ENCODE measurements at places on chromosomes 4 and X. TPM values are rescaled to one million over a fixed set of nuclear protein-coding genes. Genes with fewer than 3 reads are reported as not detected.

The KLB gene
- 0.16 TPM for total RNA-seq

The PHEX gene
- total RNA-seq: 0.10 TPM

The SRPX2 gene
- not detected for total RNA-seq

The TEX11 gene
- total RNA-seq: not detected

The SATL1 gene
- 0.10 TPM for total RNA-seq

The MAGEB17 gene
- total RNA-seq: not detected

The TSPAN5 gene
- 6.8 TPM for total RNA-seq

The TCP11X2 gene
- total RNA-seq: not detected

The PRKG2 gene
- total RNA-seq: 1.2 TPM

The F11 gene
- total RNA-seq: not detected

The H2AZ1 gene
- total RNA-seq: 87.7 TPM

The TLR2 gene
- 6.3 TPM for total RNA-seq

The NFXL1 gene
- total RNA-seq: 6.5 TPM

The ARAP2 gene
- total RNA-seq: 199 TPM

The ANOS1 gene
- not detected for total RNA-seq

The CLTRN gene
- total RNA-seq: 0.28 TPM

The TSPAN7 gene
- not detected for total RNA-seq

The CT47B1 gene
- total RNA-seq: not detected

- DNase-seq: no peak
Observed at GRCh38 chr4:56656346-56656643, 24.8 kb downstream of the HOPX start.

GRCh38 chrX:132044953-132045352, 21.9 kb downstream of the STK26 start:
- no peak for DNase-seq

- no peak for DNase-seq
Observed at GRCh38 chr4:42719257-42719656, 62.4 kb upstream of the ATP8A1 start.

DNA sequence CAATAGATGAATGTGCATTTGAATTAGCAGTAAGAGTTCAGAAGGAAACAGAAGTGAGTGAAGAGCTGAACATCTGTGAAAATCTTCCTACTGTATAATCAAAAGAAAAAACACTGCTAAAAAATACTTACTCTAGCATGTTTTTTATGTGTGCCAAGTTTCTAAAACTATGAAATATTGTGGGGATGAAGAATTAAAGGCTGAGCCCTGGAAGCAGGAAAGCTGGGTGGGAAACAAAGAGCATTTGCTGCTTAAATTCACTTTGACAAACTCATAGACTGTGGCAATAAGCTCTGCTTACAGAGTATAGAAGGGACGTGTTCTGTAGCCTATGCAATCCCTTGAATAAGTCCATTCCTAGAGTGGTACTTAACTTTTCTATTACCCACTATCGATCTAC, 261.7 kb downstream of the ANKRD50 start:
- DNase-seq: no peak

DNA sequence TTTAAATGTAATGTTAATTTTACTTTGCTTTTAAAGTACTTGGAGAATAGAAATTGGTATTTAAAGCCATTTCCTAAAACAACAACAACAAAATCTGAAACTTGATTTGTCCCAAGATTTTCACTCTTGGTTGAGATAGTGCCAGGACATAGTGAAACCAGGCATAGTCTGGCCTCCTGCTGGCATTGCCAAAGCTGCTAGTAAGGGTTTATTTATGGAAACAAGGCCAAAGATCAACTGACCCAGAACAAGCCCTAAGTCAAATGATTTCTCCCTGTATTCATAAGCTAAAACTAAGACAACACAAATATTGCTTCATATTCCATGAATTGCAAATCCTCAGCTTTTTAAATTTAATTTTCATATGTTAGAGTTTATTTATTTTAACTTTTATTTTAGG, 227.5 kb upstream of the FGF13 start:
- no peak for DNase-seq

DNA sequence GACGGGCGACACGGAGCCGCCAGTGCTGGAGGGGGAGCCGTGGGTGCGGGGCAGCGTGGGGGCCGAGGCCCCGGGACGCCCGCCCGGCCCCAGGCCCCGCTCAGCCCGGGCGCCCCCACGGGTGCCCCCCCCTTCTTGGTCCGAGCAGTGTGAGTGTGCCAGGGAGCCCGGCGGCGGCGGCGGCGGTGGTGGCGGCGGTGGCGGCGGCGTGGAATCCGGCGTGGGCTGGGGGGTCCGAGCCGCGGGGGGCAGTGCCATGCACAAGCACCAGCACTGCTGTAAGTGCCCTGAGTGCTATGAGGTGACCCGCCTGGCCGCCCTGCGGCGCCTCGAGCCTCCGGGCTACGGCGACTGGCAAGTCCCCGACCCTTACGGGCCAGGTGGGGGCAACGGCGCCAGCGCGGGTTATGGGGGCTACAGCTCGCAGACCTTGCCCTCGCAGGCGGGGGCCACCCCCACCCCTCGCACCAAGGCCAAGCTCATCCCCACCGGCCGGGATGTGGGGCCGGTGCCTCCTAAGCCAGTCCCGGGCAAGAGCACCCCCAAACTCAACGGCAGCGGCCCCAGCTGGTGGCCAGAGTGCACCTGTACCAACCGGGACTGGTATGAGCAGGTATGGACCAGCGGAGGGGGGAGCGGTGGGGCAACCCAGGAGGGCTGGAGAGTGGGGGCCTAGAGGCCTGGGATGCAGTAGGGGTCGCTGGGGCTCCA, 466 bp downstream of the DLG3 start:
- peak; percentile 17 for DNase-seq

- no peak for DNase-seq
Observed at GRCh38 chr4:2299794-2300193, 37.9 kb upstream of the MXD4 start.

DNA sequence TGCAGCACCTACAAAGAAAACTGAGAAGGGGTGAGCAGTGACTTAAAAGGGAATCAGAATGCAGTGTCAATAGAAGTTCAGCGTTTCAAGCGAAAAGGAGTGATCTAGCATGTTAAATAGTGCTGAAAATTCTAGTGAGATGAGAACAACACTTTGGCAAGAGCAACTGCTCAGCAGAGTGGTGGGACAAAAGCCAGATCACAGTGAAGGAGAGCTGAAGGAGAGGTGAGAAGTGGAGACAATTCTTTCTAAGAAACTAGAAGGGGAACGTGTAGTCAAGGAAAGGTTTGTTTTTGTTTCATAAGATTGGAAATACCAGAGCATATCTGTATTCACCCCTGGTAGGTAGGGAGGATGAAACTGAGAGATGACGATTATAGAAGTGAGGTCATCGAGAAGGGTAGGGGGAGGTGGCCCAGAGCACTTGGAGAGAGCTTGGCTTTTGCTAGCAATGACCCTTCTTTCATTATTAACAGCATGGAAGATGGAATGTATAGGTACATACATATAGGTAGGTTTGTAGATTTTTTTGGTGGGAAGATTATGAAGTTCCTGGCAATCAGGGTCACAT, 33.7 kb downstream of the SRPX2 start:
- no peak for DNase-seq

DNA sequence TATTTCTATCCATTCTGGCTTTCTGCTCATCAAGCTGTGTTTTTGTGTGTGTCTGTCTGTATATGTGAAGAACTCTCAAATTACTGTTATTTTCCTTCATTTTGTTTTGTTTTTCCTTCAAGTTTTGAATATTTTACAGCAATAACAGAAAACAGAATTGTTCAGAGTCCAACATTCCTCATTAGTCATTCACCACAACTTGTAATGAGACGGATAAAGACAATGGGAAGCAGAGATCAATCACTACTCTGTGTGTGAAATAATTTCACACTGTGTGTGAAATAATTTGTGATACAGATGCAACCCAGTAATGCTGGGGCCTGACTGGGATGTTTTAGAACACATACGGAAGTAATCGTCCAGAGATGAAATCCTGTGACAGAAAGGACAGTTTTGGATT, 55.2 kb downstream of the HPGD start:
- no peak for DNase-seq

DNA sequence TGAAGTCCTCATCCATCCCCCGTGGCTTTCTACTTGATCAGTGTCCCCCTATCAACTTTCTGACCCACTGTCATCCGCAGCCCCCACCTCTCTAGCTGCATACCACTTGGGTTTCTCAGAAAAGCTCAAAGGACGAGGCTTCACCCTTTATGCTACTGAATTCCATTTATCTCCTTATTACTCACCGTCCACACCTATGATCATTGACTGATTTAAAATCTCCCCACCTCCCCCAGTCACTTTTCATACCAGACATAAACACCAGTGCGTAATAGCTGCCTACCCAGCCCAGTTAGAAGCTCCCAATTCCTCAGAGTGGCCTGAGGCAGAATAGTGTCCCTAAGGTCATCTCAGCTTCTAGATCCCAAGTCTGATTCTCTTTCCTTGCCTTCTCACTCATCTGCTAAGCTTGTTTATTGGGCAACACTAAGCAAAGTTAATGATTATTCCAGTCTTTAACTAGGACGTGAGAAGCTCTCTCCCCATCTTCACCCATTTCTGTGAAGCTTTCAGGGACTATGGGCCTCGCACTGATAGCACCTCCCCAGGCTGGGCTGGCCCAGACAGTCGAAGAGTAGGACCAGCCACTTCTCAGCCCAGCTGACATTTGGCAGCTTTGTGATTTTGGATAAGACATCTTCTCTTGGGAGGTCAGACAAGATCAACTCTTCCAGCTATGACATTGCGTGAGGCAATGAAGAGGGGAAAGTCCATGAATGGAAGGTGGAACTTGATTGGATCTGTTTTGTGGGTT, 7.2 kb upstream of the DDX60L start:
- no peak for DNase-seq

GRCh38 chr4:60223208-60223923, 976.8 kb upstream of the ADGRL3 start:
- DNase-seq: no peak

DNA sequence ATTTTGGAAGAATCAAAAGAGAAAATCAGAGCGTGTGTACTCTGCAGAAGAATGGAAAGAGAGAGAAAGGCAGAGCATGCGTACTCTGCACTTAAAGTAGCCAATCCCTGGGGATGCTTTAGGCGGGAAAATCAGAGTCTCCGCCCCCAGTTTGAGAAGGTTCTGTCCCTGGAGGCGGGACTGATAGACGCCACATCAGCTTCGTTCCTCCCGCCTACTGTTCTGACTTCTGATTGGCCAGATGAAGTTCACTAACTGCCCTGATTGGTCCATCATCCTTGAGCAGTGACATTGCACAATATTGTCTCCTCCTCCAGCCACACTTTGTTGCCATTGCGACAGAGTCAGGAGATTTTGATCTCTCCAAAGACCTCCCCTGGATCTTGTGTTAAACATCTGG, 23.8 kb downstream of the SSX1 start:
- DNase-seq: no peak

GRCh38 chr4:94892051-94892450, 134.3 kb downstream of the BMPR1B start:
- DNase-seq: no peak

GRCh38 chr4:106316773-106317409, 541 bp downstream of the AIMP1 start:
- DNase-seq: no peak

GRCh38 chr4:90536408-90536807, 409.2 kb downstream of the CCSER1 start:
- no peak for DNase-seq

GRCh38 chrX:129842510-129843208, 1.0 kb downstream of the ZDHHC9 start:
- DNase-seq: peak; percentile 12

DNA sequence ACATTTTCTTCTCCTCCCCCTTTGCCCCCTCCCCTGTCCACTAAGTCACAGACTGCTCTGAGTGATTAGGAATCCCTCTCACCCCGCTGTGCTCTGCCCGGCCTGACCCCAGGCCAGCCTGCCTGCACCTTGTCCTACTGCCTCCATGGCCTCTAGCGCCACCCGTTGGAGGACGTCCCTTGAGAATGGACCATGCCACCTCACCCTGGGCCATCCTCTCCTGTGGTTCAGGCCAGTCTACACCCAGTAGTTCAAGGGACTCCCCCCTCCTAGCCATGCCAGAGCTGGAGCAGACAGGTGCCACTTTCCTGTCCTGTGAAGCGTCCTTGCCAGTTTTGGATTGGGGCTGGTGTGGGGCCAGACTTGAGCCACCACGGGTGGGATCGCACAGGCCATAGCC, 9.7 kb upstream of the IRAK1 start:
- no peak for DNase-seq

- no peak for DNase-seq
Observed at GRCh38 chr4:138039010-138039409, 203.1 kb downstream of the SLC7A11 start.

DNA sequence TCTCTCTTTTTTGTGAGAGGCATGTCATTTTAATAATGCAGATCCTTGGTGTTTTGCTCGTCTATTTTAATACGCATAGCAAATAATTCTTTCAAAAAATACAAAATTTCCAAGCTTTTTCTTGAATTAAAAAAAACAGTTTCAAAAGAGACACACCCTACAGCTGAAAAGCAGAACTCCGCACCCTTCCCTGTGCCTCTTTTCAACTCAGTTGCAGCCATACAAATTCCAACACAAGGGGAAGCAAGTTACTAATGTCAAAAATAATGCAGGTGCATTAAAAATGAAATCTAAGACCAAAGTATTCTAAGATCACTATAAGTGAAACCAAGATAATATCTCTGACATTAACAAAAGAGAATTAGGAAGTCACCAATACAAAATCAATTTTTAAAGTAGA, 66.6 kb downstream of the NR3C2 start:
- peak; percentile 17 for DNase-seq

- no peak for DNase-seq
Observed at GRCh38 chrX:110430293-110431076, 71.8 kb downstream of the RTL9 start.

DNA sequence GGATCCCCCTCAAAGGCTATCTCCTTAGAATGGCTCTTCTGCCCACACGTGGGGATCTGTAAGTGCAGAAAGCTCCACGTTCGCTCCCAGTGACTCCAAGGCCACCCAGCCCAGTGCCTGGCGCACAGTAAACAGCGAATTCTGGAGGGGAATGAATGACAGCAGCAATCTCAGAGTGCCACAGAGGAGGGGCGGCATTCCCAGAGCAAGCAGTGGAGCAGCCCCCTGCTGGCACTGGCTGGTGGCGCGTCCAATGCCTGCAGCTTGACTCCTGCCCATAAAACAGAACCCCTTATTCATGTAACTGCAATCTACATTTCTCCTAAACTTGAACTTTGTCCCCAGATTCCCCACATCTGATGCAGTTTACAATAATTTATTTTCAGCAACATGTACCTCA, 6.9 kb upstream of the HELT start:
- peak; percentile 41 for DNase-seq

DNA sequence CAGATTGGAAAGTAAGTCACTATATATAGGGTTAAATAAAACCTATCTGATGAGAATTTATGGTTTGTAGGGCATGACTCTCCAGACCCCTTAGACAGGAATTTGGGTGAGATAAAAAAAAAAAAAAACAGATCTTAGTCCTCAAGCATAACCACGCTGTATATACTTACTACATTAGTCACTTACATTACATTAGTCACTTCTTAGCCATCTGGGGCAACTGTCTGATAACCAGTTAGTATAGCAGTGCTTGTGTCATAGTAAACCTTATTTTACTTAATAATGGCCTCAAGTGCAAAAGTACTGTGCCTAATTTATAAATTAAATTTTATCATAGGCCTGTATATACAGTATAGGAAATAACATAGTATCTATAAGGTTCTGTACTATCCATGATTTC, 60.2 kb upstream of the RPS6KA6 start:
- DNase-seq: no peak

- no peak for DNase-seq
Observed at GRCh38 chrX:317424-318067, 1.1 kb downstream of the GTPBP6 start.

Data from natural killer cell (primary cell).